ENCODE measurements at places on chromosomes 7 and 10.

GRCh38 chr10:93503075-93503474 lies 6.7 kb downstream of the CEP55 start:
- DNase-seq: no peak

GRCh38 chr7:135859538-135859937 lies 110.9 kb upstream of the FAM180A start:
- DNase-seq: no peak

GRCh38 chr7:13386741-13387140 lies 602.7 kb downstream of the ETV1 start:
- DNase-seq: no peak

GRCh38 chr10:68284062-68285001 lies 47.5 kb upstream of the HNRNPH3 start:
- no peak for DNase-seq

DNA sequence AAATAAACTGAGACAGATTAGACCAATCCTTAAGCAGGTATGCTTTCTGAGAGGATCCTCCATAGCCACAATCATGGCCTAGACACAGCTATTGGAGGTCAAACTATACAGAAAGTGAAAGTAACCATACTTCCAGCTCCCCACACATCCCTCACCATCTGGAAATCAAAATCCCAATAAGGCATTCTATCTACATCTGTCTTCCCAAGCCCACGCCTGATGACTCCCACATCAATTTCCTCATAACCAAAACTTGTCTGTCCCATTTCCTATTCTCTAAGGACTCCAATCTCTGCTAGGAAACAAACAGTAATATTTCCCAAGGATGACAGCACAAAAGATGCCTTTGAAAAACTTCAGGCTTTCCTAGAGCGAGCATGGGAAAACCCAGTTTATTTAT lies 247.3 kb upstream of the HPS1 start:
- no peak for DNase-seq

- no peak for DNase-seq
Observed at GRCh38 chr10:123158682-123159081, 4.5 kb downstream of the BUB3 start.

Data from activated CD8-positive, alpha-beta T cell treated with anti-CD3 and anti-CD28 coated beads for 36 hours (primary cell).